ENCODE measurements at places on chromosomes 7 and 10.

DNA sequence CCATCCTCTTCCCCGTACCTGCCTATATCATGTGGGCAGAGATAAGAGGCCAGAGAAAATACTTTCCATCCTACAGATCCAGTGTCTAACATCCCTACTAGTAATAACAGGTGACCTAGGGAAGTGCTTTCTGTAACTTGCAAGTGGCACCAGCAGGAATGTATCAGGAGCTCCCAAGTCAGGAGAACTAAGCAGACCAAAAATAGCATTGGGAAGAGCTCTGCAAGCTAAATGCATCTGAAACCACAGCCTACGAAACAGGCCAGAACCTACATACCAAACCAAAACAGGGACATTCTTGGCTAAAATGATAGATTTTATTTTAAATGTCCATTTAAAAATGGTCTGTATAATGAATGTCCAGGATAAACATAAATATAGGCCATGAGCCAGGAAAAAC lies 680.8 kb downstream of the PHTF2 start:
- no peak for DNase-seq

- DNase-seq = no peak
These were observed 882 bp downstream of the DLX6 start for GRCh38 chr7:97006055-97006815.

DNA sequence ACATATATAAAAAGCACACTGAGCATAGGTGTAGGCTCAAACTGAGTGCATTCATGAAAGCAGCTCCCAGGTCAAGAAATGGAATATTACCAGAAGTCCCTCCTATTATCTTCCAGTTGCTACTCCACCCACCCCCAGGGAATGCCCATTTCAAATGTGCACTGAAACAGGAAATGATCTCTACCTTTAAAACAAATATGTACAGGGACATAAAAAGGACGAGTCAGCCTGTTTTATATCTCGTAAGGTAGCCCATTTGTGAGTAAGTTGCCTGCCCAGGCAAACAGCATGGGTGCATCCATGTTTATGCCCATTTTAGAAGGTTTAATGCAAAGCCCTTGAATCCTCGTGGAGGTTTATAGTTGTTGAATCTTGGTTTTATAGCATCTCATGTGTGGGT lies 10.4 kb downstream of the FFAR4 start:
- DNase-seq = no peak

GRCh38 chr7:97422046-97422445 lies 304.5 kb downstream of the SDHAF3 start:
- no peak for DNase-seq

- DNase-seq = no peak
These were observed 186.2 kb downstream of the DNAJB6 start for GRCh38 chr7:157522954-157523353.

DNA sequence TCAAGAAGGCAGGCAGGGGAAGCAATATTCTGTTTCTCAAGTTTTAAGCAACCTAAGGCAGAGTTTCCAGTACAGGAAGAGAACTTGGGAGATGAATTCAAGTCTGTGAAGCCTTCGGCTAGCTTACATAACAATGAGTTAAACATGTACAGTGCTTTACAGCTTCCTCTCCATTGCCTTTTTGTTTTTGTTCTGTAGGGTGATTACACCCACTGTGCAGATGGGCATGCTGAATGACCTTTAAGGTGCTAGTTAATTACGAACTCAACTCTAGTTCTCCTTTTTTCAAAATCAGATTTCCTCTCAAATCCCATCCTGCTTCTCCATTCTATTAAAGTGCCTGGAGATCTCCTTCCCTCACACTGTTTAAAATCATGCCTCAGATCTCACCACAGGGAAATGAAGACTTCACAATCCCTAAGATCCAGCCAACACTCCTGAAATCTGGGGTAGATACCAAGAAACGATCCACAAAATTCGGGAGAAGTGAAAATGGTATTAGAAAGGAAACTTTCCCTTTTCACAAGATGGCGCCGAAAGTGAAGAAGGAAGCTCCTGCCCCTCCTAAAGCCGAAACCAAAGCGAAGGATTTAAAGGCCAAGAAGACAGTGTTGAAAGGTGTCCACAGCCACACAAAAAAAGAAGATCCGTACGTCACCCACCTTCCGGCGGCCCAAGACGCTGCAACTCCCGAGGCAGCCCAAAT lies 16.8 kb upstream of the MSMB start:
- no peak for DNase-seq

GRCh38 chr7:145863-146262 lies 46.5 kb upstream of the FAM20C start:
- DNase-seq = no peak

DNA sequence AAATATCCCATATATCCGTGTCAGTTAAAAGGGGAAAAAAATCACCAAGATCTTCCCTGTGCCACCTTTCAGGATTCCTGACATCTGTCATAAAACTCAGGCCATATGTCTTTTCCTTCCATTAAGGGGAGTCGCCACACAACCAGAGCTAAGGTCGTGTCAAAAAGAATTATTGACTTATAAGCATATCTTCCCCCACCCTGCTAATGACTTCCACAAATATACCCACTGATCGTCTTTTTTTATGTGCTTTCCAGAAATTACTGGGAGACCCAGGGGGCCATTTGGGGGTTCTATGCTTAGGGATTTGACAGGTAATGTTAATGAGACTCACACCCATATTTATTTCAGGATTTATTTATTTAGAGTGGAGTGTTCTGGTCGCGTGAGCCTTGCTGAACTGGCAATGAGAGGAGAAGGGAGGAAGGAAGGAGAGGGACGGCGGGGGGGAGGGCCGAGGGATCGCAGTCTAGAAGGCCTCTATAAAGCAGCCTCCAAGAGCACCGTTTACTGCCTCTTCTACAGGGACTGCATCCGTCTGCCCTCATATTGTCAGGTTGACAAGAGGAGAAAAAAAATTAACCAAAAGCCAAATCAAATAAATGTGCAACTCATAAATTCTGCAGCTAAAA lies 135.7 kb upstream of the MGMT start:
- DNase-seq = no peak

DNA sequence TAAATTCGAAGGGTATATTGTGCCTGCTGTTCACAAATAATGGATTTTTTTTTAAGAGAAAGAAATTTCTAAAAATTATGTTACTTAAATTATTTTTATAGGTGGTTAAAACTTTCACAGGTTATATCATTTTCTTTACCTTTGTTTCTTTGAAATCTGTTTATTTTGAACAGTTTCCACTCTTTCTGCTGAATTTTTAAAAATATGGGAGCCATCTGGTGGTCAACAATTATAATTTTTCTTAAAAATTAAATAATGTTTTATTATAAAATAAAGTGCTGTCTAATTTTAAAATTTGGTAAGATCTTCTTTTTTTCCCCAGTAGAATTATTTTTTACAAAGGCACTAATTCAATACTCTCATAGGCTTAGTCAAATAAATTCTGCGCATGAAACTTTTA lies 263.9 kb downstream of the ETV1 start:
- no peak for DNase-seq

- no peak for DNase-seq
These were observed 287.0 kb downstream of the WDR37 start for GRCh38 chr10:1343176-1343575.

DNA sequence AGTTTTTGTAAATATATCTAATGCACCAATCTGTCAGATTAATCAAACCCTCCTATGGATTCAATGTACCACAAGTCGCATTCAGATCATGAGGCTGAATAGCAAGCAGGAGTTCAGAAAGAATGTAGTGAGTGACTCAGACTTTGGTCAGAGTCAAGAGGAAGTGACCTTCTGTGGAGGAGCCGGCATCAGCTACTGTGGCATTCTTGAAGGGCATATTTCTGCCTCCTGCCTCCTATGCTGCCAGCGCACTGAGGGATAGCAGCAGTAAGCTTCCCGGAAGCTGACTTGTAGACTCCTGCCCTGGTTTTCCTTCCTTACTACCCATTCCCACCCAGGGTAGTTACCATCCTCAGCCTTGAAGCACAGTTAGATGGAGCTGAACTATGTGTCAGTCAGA lies 867.5 kb downstream of the NRG3 start:
- no peak for DNase-seq

GRCh38 chr7:18488049-18488448 lies 7.5 kb upstream of the HDAC9 start:
- no peak for DNase-seq

- no peak for DNase-seq
These were observed 24.0 kb upstream of the AGBL3 start for GRCh38 chr7:134962270-134962780.

DNA sequence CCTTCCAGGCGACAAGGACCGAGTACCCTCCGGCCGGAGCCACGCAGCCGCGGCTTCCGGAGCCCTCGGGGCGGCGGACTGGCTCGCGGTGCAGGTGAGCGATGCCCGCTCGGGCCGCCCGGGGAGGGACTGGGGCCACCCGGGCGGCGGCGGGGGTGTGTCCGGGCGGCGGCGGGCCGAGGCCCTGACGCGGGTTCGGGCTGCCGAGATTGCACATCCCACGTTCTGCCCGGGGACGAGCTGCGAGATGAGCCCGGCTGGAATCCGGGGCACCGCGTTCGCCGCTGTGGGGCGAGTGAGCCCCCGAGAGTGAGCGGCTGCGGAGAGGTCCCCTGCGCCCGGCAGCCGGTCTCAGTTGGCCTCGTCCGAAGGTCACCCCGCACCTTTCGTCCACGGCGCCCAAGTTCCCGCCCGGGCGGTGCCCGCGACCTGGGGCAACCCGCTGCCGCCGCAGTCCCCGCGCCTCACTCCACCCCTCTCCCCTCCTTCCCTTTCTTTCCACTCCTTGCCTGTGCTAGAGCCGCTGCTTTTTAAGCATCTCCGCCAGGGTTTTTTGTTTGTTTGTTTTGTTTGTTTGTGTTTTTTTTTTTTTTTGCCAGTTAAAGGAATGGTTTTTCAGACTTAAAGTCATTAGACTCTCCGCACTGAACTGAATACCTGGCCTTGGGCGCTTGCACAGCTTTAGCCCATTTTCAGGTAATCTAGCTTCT lies 515 bp downstream of the RALA start:
- no peak for DNase-seq

DNA sequence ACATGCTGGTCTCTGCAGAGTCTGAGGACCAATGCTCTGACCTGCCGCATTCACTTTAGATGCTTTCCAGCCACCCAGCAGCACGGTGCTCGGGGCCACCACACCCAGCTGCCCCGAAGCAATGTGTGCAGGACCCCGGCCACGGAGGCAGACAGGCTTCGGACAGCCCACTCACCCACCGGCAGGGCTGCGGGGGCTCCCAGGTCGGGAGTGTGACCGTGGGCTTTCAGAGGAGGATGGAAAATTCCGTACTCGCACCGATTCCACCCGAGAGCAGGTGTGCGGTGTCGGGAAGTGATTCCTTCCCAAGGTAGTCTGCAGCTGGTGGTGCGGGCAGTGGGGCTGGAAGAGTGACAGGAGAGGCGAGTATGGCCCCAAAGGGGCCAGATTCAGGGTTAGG lies 190.9 kb downstream of the DNAJB6 start:
- DNase-seq = no peak

- DNase-seq = no peak
These were observed 113.7 kb downstream of the RGS10 start for GRCh38 chr10:119428789-119429188.

DNA sequence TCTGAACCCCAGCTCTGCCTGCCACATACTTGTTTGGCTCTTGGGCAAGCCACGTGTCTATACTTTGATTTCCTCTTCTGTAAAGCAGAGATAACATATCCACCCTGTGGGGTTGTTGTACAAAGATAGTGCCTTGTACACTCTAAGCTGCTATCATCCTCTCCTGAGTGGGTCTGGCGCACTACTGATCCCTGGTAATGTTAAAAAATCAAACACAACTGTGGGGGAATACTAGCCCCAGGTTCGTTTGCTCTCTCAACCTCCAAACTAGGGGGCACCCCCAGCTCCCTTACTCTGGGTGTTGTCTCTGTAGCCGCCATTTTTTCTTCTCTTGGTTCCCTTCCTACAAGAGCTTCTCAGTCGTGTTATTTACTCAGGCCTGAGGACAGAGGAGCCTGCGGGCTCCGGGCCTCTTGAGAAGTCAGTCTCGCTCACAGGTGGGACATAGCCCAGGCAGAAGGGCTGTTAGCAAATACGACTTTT lies 1.0 kb downstream of the POLM start:
- DNase-seq = no peak

DNA sequence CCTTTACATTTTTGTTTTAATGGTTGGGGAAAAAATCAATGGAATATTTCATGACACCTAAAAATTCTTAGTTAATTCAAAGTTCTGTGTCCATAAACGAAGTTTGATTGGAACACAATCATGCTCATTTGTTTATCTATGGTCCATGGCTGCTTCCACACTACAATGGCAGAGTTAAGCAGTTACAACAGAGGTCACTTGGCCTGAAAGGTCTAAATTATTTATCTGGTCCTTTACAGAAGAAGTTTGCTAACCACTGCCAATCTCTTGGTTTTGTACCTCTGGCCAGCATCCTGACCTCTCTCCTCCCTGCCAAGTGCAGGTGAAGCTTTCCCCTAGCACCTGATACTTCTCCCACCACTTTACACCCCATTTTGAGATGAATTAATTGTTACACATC lies 61.5 kb downstream of the SRPK2 start:
- DNase-seq = no peak

- no peak for DNase-seq
These were observed 243.5 kb downstream of the ADK start for GRCh38 chr10:74394416-74394969.

DNA sequence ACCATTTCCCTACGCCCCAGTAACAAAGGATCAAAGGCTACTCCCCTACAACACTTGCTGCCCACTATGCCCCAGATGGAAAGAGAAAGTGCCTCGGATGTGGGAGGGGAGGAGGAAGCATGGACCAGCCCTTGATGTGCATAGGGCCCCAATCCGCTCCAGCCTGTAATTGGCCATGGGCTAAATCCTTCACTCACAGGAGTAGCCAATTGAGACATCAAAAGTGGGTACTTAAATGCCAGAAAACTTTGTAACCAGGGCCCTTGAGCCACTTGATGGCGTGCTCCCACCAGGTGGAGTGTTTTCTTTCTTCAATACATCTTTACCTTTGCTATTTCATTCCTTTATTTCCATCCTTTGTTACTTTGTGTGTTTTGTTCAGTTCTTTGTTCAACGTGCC lies 500.5 kb upstream of the LRRN3 start:
- DNase-seq = no peak
